ENCODE measurements at places on chromosomes 7 and 10.

DNA sequence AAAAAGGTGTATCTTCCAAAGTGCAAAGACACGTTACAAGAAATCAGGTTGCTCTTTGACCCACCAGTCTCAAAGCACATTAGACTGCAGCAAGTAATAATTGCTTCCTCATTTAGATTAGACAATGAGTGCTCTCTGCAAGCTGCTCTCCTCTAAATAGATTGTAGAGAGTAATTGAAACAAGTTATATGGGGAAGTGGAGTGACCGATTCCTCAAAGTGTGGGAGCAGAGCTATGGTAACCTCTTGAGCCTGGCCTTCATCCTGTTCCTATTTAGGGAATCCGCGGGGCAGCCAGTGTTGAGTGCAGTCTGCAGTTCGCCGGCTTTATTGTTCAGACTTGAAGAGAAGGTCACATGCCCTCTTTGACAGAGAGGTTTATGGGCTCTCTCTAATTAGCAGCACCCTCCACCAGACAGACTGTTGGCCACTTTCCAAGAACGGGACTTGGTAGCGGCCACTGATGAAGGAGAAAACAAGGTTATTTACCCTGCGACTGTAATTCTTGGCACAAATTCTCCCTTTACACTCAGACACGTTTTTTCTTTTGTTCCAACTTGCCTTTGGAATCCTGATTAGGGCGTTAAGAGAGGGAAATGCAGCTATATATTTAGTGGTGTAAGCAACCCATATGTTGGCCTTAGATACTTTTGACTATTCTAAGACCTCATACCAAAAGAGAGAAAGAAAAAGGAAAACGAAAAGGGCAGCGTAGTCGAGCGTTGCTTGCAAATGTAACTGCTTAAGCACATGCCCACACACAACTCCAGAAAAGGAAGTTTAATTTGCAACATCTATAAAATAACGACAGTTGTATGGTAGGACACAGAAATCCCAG, 107.5 kb downstream of the REEP3 start:
- no peak for DNase-seq

DNA sequence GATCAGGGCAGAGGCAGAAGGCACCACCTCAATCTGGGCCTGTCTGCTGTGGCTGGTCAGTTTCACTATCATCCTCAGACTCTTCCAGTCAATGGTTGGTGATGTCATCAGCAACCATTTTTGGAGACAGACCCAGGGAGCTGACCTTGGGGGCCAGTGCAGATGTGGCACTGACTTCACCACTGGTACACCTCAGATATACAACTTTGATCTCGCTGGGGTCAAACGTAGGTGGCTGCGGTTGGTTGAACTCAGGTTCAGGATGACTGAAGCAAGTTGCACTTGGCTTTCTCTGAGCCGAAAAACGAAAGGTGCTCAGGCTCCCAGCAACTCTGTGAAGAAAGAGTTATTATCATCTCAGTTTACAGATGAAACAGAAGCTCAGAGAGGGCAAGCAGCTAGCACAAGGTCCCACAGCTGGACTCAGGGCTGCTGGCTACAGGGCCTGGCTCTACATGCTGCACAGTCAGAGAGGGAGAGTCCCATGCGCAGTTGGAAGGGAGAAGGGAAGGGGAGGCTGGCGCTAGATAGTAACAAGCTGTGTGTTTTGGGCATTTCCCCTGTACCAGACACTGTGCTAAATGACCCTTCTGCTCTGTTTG, 27.2 kb downstream of the ANKRD16 start:
- no peak for DNase-seq

- no peak for DNase-seq
Measured at GRCh38 chr10:16910793-16911164, 93.6 kb upstream of the RSU1 start.

GRCh38 chr10:112752288-112752687, 197.8 kb upstream of the TCF7L2 start:
- no peak for DNase-seq

- DNase-seq, result no peak
Measured at GRCh38 chr7:2851497-2851896, 7.4 kb upstream of the GNA12 start.

GRCh38 chr7:48381571-48381970, 210.3 kb downstream of the ABCA13 start:
- no peak for DNase-seq

- no peak for DNase-seq
Measured at GRCh38 chr10:34814913-34815184, 247 bp downstream of the PARD3 start.

GRCh38 chr10:21281765-21282484, 243.6 kb downstream of the SKIDA1 start:
- DNase-seq, result no peak

- no peak for DNase-seq
Measured at GRCh38 chr7:103573479-103574058, 127.6 kb upstream of the SLC26A5 start.

DNA sequence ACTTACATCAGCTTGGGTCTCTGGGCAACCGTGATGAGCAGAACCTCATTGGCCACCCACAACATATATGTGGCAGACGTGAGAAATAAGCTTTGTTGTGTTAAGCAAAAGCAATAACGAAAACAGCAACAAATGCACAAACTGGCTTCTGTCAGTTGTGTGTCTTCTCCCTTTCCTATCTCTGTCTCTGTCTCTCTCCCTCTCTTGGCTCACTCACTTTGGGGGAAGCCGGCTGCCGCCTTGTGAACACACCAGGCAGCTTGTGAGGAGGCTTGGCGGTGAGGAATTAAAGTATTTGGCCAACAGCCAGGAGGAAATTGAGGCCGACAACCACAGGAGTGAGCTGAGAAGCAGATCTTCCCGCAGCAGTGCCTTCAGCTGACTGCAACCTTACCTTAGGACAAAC, 21.9 kb upstream of the CDCA7L start:
- no peak for DNase-seq

DNA sequence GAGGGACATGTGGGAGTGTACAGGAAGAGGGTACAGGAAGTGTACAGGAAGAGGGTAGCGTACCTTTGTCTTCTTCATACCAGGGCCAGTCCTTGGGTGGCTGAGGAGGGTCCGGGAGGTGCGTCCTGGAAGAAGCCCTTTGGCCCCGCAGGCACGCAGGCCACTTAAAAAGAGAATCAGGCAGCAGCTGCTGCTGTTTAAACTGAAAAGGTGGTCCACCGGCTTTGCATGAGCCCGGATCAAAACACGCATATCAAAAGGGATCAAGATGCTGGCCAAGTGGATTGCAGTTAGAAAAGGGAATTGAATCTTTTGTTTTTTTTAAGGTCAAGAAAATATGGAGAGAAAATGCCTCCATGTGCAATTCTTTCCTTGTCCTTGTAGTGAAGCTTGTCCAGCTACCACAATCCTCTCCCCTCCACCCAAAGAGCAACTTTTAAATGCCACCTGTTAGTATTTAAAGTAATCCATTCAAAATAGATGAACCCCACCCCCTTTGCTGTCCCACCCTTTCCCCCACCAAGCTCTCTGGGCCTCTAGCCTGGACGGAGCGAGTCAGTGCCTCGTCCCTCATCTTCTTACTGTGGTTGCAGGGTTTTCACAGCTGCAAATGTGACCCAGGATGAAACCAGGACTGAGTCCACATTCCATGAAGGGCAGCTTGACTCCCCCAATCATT, 142.8 kb downstream of the GLCCI1 start:
- DNase-seq, result no peak

GRCh38 chr7:69349291-69349690, 249.0 kb upstream of the AUTS2 start:
- no peak for DNase-seq

All from esophagus squamous epithelium (tissue), 5 donors.